ENCODE measurements at places on chromosomes 2 and 18. TPM values are rescaled to one million over a fixed set of nuclear protein-coding genes. Genes with fewer than 3 reads are reported as not detected.

DNA sequence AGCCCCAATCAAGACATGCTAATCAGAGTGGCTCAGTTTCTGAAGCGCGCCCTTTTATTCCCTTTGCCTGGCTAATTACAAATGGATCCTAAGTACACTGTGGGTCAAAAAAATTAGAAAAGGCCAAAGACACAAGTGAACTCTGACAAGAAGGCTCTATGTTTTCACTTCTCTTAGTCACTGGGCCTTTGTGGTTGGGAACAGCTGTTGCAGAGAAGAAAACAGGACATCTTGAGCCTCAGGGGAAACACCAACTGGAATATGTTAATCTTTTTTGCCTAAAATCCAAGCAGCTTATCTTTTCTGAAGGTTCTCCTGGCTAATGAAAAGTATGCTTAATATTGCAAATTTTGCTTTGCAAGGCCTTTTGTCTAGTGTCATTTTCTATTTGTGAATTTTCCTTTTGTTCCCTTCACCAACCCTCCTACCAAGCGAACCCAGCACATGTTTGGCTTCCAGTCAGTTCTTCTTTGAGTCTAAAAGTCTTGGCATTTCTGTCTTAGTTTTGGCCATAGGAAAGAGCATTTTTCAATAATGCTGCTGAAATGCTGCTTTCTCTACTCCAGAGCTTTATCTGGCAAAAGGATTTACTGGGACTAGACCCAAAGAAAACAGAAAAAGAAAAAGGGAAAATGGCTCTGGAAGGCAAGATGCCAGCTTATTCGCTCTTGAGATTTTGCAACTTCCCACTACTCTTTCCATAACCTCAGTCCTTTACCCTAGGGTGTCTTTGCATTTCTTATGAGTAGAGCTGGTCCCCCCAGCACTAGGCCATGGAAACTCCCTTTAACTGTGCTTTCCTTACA is 440.2 kb upstream of the ST6GAL2 start:
- H3K4me3 ChIP-seq = no peak overlapping the region
- no peaks in the 10 kb centered on the region for H3K36me3 ChIP-seq
- H3K4me1 ChIP-seq = no peaks in the 10 kb centered on the region
- DNase-seq = no peak
- H3K27me3 ChIP-seq = no peaks in the 10 kb centered on the region
- peak overlapping the region; percentile 50 for H3K27ac ChIP-seq

- H3K36me3 ChIP-seq = no peaks in the 10 kb centered on the region
- peaks cover 4% of the 10 kb centered on the region for H3K27me3 ChIP-seq
- no peaks in the 10 kb centered on the region for H3K4me1 ChIP-seq
- no peak overlapping the region for H3K4me3 ChIP-seq
- H3K27ac ChIP-seq = no peak overlapping the region
Observed at GRCh38 chr2:232511336-232511890, 8.8 kb upstream of the PRSS56 start.

DNA sequence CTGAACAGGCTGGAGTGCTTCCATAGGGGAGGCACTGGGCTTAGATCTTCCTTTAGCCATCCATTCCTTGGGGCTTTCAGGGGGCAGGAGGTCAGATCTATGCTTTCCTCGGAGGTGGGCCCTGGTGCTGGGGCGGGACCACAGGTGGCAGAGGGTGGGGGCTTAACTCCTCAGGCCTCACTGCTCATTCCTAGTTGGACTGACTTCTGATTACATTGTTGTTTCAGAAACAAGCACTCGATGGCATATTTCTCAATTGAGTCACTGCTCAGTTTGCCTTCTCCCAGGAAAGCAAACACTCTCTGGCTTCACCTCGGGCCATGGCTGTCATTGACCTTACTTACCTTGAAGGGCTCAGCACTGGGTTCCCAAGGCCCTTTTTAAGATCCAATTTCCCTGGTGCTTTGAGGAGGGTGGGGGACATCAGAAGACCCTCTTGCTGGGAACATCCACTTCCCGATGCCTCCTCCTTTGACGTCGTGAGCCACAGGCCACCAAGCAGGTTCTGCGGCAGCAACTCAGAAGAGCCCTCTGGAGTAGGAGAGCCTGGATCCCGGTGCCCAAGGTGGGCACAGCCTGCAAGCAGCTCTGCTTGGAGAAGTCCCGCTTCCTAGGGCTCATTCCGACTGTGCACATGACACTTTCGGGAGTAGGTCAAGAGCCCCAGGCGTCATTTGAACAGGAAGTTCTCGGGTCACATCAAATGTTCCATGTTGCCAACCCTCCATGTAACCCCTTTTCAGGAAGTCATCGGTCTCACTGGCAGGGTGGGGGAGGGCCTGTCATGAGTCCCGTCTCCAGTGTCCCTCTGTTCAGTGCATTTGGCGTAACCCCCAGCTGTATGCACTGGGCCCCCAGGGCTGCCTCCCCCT is 40.6 kb downstream of the SDC1 start:
- H3K36me3 ChIP-seq = no peaks in the 10 kb centered on the region
- H3K4me3 ChIP-seq = no peak overlapping the region
- H3K27me3 ChIP-seq = no peaks in the 10 kb centered on the region
- no peak for DNase-seq
- H3K4me1 ChIP-seq = no peaks in the 10 kb centered on the region

GRCh38 chr2:140786585-140786984 is 1344.2 kb downstream of the LRP1B start:
- no peaks in the 10 kb centered on the region for H3K4me1 ChIP-seq
- no peaks in the 10 kb centered on the region for H3K27me3 ChIP-seq
- H3K27ac ChIP-seq = no peak overlapping the region
- H3K4me3 ChIP-seq = no peak overlapping the region

GRCh38 chr2:54803783-54804751 is 80.6 kb downstream of the EML6 start:
- no peaks in the 10 kb centered on the region for H3K36me3 ChIP-seq
- H3K4me1 ChIP-seq = no peaks in the 10 kb centered on the region
- H3K27ac ChIP-seq = no peak overlapping the region
- no peaks in the 10 kb centered on the region for H3K27me3 ChIP-seq
- H3K4me3 ChIP-seq = no peak overlapping the region
- no peak for DNase-seq

GRCh38 chr2:109117780-109118179 is 11.2 kb upstream of the SH3RF3 start:
- H3K27ac ChIP-seq = no peak overlapping the region
- no peaks in the 10 kb centered on the region for H3K27me3 ChIP-seq
- H3K4me1 ChIP-seq = no peaks in the 10 kb centered on the region
- no peak for DNase-seq

- no peak for DNase-seq
- H3K36me3 ChIP-seq = peaks cover 4% of the 10 kb centered on the region
- H3K4me3 ChIP-seq = no peak overlapping the region
- H3K27me3 ChIP-seq = peaks cover 31% of the 10 kb centered on the region
Observed at GRCh38 chr2:231393149-231394131, 2.1 kb upstream of the B3GNT7 start.

DNA sequence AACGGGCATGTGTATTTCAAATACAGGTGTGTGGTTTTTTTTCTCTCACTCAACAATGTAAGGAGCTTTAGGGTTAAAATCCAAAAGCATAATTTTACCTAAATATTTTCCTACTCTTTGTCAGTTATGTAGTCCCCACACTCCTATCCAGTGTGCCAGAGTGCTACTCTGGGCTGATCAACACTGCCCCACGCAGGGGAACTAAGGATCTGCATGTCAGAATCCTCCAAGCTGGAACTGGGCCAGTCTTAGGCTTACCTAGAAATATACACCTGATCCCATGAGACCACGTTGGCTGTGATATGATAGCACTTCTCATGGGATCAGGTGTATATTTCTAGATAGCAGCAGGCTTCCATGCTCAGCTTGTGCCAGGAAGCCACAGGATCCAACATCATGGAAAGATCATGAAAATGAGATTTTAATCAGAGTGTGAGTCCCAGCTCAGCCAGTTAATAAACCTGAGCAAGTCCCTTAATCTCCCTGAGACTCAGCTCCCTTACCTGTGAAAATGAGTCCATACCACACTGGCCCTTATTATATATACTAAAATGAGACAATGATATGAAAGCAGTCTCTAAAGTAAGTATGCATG is 29.7 kb downstream of the CCDC141 start:
- H3K4me3 ChIP-seq = no peak overlapping the region
- H3K36me3 ChIP-seq = no peaks in the 10 kb centered on the region
- DNase-seq = no peak

DNA sequence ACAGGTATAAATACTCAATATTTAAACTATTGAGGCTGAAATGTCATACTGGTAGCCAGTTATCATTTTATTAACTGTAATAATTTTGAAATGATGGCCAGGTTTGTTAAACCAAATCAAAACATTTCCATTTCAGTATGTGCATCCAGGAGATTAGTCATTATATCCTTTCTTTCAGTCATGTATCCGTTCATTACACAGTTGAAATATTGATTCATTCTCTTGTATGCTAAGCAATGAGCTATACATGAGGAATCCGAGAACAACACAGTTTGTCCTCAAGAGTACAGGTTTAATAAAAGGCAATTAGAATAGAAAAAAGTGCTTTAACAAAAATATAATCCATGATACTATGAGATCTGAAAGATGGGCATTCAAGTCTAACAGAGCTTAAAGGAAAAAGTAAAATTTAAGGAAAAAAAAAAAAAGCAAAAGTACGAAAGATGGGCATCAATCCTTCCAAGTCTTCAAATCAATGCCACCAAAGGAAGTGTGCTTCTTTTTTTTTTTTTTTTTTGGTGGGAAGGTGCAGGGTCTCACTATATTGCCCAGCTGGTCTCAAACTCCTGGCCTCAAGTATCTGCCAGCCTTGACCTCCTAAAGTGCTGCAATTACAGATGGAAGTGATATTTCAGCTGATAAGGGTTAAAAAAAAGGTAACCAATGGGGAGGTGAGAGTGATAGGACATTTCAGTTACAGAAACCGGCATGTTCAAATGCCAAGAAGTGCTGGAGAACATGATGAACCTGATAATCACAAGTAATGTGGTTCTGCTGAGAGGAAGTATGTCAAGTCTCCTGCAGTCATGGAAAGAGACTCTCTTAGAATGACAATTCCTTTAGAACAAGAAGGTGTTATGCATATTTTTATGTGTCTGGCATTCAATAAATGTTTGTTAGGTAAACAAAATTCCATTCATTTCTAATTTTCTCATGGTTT is 35.8 kb downstream of the PUM2 start:
- H3K27me3 ChIP-seq = no peaks in the 10 kb centered on the region
- H3K36me3 ChIP-seq = peaks cover 38% of the 10 kb centered on the region
- no peak overlapping the region for H3K27ac ChIP-seq
- H3K4me1 ChIP-seq = peaks cover 4% of the 10 kb centered on the region
- no peak for DNase-seq

- H3K27me3 ChIP-seq = peaks cover 18% of the 10 kb centered on the region
- no peaks in the 10 kb centered on the region for H3K36me3 ChIP-seq
- peak overlapping the region; percentile 45 for H3K4me3 ChIP-seq
Observed at GRCh38 chr2:236507393-236508085, 62.1 kb upstream of the ACKR3 start.

- no peaks in the 10 kb centered on the region for H3K27me3 ChIP-seq
- H3K36me3 ChIP-seq = no peaks in the 10 kb centered on the region
- no peak overlapping the region for H3K27ac ChIP-seq
- no peaks in the 10 kb centered on the region for H3K4me1 ChIP-seq
- no peak for DNase-seq
Observed at GRCh38 chr2:173298536-173299097, 56.1 kb upstream of the CDCA7 start.

DNA sequence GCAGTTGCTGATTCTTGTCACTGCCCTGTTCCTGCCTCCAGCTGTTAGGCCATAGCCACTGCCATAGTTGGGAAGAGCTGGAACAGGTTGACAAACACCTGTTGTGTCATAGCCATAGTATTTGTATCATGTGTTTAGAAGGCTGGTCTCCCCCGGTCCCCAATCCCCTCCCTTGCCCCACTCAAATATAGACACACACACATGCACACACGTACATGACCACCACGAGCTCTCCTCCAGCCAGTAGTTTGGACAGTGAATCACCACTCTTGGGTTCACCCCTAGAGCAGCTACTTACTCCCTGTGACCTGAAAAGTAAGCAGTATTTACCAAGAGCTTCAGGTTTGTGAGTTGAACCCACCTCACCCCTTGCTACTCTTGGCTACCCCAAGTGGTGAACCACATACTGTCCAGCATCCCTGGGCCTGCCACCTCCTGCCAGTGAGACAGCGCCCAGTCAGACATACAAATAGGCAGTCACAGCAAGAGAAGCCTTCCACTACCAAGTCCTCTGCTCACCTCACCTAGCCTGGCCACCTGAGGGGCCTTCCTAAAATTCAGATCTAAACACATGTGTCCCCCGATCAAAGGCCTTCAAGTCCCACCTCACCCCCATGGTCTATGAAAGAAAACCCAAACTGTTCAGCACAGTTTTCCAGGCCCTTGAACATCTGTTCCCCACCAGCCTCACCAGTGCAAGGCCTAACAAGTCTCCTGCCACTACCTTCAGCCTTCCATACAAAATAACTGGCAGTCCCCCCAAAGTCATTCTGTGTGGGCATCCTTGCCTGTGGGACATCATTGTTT is 7.1 kb downstream of the PCBP1 start:
- peak overlapping the region; percentile 10 for H3K27ac ChIP-seq
- H3K36me3 ChIP-seq = peaks cover 3% of the 10 kb centered on the region
- DNase-seq = no peak
- no peaks in the 10 kb centered on the region for H3K27me3 ChIP-seq
- peaks cover 39% of the 10 kb centered on the region for H3K4me1 ChIP-seq

GRCh38 chr2:234072454-234072853 is 22.0 kb downstream of the SPP2 start:
- no peak overlapping the region for H3K4me3 ChIP-seq
- no peak overlapping the region for H3K27ac ChIP-seq
- no peak for DNase-seq
- no peaks in the 10 kb centered on the region for H3K36me3 ChIP-seq
- H3K4me1 ChIP-seq = no peaks in the 10 kb centered on the region
- peaks cover 10% of the 10 kb centered on the region for H3K27me3 ChIP-seq

DNA sequence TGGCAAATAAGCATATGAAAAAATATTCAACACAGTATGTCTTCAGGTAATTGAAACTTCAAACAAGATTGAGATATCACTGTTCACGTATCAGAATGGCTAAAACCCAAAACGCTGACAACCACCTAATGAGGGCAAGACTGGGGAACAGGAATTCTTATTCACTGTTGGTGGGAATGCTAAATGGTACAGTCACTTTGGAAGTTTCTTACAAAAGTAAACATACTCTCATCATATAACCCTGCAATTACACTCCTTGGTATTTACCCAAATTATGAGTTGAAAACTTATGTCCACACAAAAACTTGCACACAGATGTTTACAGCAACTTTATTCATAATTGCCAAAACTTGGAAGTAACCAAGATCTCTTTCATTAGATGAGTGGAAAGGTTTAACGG is 30.1 kb downstream of the BUB1 start:
- no peak for DNase-seq
- H3K4me1 ChIP-seq = no peaks in the 10 kb centered on the region
- H3K27me3 ChIP-seq = no peaks in the 10 kb centered on the region
- H3K4me3 ChIP-seq = no peak overlapping the region
- H3K36me3 ChIP-seq = no peaks in the 10 kb centered on the region

GRCh38 chr18:58313491-58314032 is 269.5 kb downstream of the NEDD4L start:
- DNase-seq = peak; percentile 38
- H3K27me3 ChIP-seq = no peaks in the 10 kb centered on the region
- H3K27ac ChIP-seq = peak overlapping the region; percentile 74
- H3K36me3 ChIP-seq = no peaks in the 10 kb centered on the region
- no peak overlapping the region for H3K4me3 ChIP-seq
- H3K4me1 ChIP-seq = peaks cover 58% of the 10 kb centered on the region

- H3K27me3 ChIP-seq = no peaks in the 10 kb centered on the region
- peaks cover 63% of the 10 kb centered on the region for H3K4me1 ChIP-seq
- DNase-seq = no peak
- no peak overlapping the region for H3K4me3 ChIP-seq
Observed at GRCh38 chr2:200310545-200310971, 4.1 kb downstream of the SPATS2L start.

CROCC2 gene
- not detected for total RNA-seq

KIF1A gene
- total RNA-seq = 1.6 TPM

SCG2 gene
- total RNA-seq = not detected

ITPRIPL1 gene
- 3.4 TPM for total RNA-seq

B4GALT6 gene
- total RNA-seq = 5.3 TPM

EVA1A gene
- 1.4 TPM for total RNA-seq

IER3IP1 gene
- 10.6 TPM for total RNA-seq

SRD5A2 gene
- total RNA-seq = not detected

ZNF521 gene
- 15.3 TPM for total RNA-seq
